ENCODE measurements at places on chromosomes 1 and 21.

DNA sequence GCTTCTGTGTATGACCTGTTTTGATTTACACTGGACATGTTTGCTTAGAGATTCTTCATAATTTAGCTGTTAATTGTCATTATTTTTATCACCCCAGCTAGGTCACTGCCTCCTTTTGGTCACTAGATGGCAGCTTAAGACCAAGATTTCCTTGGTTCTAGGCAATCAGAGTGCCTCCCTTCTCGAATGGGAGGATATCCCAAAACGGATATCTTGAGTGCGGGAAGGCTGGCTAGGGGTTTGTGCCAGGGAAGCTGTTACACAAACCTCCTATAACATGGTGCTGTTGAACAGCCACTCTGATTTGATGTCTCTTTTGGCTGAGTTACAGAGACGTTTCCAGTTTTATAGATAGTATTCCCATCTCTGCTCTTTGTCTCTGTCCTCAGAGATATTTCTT, 283.5 kb downstream of the S1PR1 start:
- peak; percentile 2 for DNase-seq

- DNase-seq = no peak
Observed at GRCh38 chr1:228088586-228089498, 6.3 kb downstream of the ARF1 start.

DNA sequence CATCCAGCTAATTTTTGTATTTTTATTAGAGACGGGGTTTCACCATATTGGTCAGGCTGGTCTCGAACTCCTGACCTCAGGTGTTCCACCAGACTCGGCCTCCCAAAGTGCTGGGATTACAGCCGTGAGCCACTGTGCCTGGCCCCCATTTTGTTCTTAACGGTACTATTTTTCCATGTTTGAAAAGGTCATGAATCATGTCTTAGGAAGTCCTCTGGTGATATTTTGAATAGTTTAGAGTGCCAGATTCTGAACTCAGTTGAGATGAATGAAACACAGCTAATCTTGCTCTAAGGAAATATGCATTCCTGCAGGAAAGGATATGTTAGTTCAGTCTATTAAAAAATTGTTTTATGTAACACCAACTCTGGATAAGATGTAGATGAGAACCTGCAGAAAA, 62.6 kb upstream of the ATP2B4 start:
- DNase-seq = no peak

DNA sequence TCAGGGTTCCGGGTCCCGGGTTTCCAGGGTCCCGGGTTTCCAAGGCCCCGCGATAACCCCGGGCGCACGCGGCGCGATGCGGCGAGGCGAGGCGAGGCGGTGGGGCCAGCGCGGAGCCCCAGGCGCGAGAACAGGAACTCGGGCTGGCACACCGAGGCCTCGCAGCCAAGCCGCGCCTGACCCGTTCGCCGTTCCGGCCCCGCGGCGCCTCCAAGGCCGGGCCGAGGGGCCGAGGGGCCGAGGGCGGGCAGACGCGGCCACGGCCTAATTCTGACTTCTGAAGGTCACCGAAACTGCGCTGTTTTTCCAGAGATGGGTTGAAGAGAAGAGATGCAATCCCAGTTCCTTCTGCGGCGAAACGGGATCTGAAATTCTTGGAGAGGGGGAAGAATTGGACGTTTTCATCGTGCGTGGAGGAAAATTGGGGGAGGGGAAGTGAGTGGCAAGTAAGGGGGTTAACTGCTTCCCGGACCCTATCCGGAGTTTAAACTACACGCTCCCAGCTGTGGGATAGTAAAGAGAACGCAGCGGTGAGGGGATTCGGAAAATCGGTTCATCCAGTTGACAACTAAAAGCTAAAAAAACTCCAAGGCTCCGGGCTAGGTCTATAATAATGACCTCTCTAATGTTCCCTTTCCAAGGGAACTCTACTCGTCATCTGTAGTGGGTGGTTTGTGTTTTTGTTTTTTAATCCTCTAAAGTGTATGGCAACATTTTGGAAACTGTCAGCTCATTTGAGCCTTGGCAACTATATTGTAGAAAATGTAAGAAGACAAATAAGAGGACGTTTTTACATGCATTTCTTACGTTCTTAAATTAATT, 8.2 kb downstream of the TBX15 start:
- no peak for DNase-seq

DNA sequence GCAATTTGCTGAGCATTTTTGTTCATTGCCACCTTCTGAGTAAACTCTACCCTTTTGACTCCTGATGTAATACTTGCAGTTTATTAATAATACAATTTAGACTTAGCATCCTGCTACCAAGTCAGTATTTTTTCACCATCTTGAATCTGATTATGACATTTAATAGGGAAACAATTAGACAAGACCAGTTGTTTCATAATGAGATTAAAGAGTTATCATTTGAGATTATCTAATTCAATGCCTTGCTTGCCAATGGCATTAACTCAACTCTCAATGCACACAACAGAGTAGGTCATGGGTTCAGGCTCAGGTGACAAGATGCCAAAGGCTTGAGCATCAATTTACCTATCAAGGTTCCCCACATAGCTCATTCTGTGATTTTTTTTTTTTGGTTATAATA, 488.4 kb downstream of the DISC1 start:
- no peak for DNase-seq

DNA sequence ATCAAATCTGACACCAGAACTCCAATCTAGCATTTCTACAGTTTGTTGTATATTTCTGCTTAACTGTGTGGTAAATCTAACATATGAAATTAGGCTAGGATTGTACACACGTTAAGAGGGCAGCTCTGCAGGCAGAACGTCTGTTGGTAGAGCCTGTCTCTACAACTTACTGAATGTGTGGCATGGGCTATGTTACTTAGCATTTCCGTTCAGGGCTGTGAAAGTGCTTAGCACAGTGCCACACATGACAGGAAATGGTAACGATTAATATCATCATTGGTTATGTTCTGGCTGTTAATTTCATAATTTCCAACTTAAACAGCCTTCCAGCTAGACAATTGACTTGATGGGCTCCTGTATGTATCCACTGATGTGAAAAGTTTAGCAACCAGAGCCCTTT, 9.6 kb upstream of the C8B start:
- DNase-seq = no peak

All from stimulated activated CD8-positive, alpha-beta memory T cell treated with anti-CD3 and anti-CD28 coated beads, Interleukin-4, amount 100 ng/mL, for 1 hour (primary cell).